Hepatocyte (in vitro differentiated cells): ENCODE measurements at places on chromosomes 2 and 18.

DNA sequence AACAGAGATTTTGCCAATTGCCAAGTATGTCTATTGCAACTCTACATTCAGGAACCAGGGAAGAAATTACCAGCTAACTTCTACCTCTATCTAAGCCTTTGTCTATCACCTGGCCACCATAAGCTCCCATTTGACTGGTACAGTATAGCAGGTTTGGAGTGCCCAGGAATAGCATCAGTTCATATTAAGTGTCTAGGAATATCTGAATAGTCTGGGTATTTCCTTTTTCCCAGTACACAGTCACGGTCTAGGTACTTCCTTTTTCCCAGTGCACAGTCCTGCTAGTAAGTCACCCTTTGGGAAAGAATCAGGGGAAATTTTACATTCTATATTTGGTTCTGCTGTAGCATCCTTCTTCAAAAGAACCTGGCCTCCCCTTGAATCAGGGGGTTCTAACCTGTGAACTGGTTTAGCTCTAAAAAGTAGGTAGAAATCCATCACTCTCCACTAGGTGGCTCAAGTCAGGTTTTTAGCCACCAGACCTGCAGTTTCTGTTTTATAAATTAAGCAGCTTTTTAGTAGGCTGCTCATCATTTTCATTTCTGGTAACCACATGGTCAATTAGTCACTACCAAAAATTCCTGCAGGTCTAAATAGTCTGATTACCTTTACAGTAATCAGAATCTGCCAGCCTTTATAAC, 49.3 kb upstream of the DNAJC10 start:
- DNase-seq: peak; percentile 32

- peak; percentile 75 for DNase-seq
These were observed 125.9 kb downstream of the MAP4K4 start for GRCh38 chr2:101823347-101823791.

GRCh38 chr2:121804340-121804739, 48.9 kb downstream of the TSN start:
- DNase-seq: no peak

GRCh38 chr2:45169339-45170190, 160.3 kb upstream of the SIX2 start:
- DNase-seq: peak; percentile 21

- peak; percentile 71 for DNase-seq
These were observed 145.1 kb downstream of the B3GNT2 start for GRCh38 chr2:62340994-62341484.

- no peak for DNase-seq
These were observed 181.0 kb upstream of the HNRNPA3 start for GRCh38 chr2:177031438-177032180.

DNA sequence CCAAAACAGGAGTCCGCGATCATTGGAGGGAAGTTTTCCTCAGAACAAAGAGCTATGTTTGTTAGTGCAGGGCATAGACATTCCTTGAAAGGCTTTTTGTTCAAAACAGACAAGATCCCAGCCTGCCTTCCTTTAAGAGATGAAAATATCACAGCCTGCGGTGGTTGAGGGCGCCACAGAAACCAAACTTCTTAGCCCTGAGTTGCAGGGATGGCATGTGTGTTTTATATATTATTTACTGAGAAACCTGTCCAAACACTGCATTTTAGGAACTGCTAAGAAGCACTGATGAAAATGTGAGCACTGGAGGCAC, 57.5 kb upstream of the TMEM178A start:
- no peak for DNase-seq

- DNase-seq: peak; percentile 47
These were observed 31.3 kb upstream of the RAPGEF4 start for GRCh38 chr2:172704072-172704936.

- peak; percentile 58 for DNase-seq
These were observed 36.4 kb downstream of the COL5A2 start for GRCh38 chr2:189142893-189143759.

DNA sequence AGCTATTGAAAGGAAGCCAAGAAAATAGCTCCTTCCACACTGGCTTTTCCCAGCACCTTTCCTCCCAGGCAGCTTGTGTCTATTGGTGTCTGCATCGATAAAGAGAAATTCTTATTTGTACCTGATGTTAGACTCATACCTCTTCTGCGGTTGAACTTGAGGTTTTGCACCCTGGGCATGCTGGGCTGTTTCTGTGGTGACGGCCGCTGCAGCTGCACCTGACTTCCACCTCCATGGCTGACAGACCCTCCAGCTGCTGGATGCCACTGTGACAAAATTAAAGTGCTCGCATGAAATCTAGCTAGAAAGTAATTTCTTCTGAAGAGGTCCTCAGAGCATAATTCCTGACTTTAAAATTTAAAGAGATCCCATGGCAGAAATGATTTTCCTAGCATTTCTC, 6.6 kb downstream of the FECH start:
- no peak for DNase-seq

GRCh38 chr18:75041586-75041985, 167.4 kb downstream of the PTGR3 start:
- DNase-seq: no peak

DNA sequence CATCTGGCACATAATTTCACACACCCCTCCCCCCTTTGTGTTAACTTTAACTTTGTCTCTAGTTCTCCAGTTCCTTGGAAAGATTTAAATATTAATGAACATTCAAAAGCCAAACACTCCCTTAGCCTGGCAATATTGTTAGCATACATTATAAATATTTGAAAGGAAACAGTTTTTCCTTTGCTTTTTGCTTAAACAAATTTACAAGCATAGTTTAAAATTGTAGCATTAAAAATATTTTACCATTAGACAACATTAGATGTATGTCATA, 113.1 kb upstream of the SLC38A11 start:
- no peak for DNase-seq

DNA sequence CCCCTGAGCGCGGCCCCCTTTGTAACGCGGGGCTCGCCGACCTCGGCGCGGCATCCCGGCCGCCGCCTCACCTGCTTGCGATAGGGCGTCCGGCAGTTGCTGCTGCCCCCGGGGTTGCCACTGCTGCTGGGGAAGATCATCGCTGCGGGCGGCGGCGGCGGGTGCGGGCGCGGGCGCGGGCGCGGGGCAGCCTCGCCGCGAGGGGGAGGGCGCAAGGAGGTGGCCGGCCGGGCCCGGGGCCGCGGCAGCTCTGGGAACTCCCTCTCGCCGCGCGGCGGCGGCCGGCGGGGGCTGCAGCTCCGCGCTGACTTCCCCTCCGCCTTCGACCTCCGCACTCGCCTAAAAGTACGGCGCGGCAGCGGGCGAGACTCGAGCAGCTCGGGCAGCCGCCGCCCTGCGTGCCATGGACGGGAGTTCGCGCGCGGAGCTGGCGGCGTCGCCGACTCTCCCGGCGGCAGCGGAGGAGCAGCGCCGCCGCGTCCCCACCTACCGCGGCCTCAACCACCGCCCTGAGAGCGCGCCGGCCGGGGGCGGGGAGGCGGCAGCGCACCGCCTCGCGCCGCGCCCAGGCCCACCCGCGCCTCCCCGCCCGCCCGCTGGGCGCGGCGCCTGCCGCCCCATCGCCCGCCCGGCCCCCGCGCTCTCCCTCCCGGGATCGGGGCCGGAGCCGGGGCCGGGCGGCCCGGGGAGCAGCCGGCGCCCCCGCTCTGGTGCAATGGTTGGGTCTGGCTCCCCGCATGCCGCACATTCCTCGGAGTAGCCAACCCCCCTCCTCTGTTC, 86.0 kb downstream of the RBMS1 start:
- DNase-seq: peak; percentile 82

- no peak for DNase-seq
These were observed 421.1 kb upstream of the CELF4 start for GRCh38 chr18:37986665-37987064.

DNA sequence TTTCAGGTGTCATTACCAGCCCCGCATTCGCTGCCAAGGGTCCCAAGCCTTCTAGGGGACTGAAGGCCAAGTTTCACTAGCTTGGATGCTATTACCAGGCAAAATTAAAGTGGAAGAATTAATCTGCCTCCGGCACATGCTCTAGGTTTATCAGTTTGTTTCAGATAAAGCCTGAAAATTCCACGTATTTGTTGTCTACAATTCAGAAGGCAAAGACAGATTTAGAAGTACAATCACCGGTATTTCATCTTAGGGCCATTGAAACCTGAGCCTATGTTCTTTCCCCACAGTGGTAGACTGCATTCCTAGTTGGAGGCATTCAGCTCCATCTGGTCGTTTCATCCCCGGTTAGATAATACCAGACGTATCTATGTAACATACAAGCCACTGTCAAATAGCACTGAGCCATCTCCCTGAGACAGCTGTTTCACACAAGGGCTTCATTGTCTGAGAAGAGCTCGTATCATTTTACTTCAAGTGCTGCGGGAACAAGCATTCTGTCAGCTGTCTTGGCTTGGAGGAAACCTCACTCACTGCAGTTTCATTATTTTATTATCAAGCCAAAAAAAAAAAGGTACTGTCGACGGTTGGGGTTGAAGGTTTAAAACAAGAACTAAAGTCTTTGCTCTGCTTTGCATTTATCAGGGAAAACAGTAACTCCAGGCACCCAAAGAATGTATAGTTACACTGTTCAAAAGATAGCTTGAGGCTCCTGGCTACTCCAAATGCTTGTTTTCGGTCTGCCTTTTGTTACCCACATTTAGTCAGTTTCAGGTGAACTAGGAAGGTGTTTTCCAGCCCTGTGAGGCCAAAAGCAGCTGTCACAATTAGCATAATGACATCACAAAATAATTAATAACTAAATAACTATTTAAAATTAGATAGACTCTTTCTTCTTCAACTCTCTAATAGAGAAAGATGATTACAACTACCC, 76.7 kb downstream of the TGIF1 start:
- DNase-seq: peak; percentile 34

GRCh38 chr2:50469784-50470183, 562.1 kb downstream of the NRXN1 start:
- DNase-seq: no peak

GRCh38 chr2:216339456-216340279, 32.6 kb downstream of the MARCHF4 start:
- peak; percentile 66 for DNase-seq

GRCh38 chr2:119366161-119366648, 429 bp downstream of the C2orf76 start:
- DNase-seq: peak; percentile 39
